ENCODE measurements at places on chromosomes 5 and 9. TPM values are rescaled to one million over a fixed set of nuclear protein-coding genes. Genes with fewer than 3 reads are reported as not detected.

GRCh38 chr9:77594963-77595362, 53.2 kb downstream of the GNA14 start:
- no peak for DNase-seq

GRCh38 chr9:136902259-136902821, 16.0 kb downstream of the TRAF2 start:
- peak; percentile 62 for DNase-seq

- no peak for DNase-seq
Observed at GRCh38 chr9:110555551-110556331, 23.8 kb downstream of the SVEP1 start.

GRCh38 chr9:99368341-99369326, 146.6 kb downstream of the SEC61B start:
- no peak for DNase-seq

- DNase-seq, result no peak
Observed at GRCh38 chr9:2335260-2335659, 286.3 kb upstream of the VLDLR start.

GRCh38 chr5:126274076-126274762, 149.0 kb upstream of the GRAMD2B start:
- no peak for DNase-seq

DNA sequence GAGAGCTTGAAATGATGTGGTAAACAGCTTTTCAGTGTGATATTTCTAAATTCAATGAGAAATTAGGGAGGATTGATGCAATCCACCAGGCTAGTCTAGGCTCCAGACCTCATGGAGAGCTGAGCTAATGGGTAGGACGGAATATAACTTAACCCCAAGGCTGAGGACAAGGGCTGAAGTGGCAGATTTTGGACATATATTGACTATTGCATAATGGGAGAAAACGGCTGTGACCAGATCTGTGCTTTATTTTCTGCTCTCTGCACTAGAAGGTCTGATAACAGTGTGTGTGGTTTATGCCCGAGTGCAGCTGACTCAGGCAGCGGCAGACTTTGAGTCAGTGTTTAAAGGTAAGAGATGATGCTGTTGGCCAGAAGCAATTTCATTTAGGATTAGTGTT, 70.6 kb downstream of the ACTBL2 start:
- DNase-seq, result no peak

DNA sequence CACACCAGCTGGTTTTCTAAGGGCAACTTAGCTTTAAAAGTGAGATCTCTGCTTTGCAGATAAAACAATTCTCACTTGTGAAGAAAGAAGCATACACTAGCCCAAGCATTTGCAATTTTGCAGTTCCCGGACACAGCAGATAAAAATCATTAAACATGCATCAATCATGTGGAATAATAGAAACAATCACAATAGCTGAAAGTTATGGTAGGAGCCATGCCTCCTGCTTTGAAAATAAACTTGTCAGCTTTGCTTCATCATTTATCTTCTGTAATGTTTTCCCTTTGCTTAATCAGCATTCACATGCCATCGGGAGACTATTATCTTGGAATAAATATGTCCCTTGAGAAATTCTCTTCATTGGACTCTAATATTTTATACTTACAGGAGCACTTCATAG, 60.3 kb upstream of the DAB2 start:
- no peak for DNase-seq

- no peak for DNase-seq
Observed at GRCh38 chr5:124605541-124605940, 140.9 kb downstream of the ZNF608 start.

DNA sequence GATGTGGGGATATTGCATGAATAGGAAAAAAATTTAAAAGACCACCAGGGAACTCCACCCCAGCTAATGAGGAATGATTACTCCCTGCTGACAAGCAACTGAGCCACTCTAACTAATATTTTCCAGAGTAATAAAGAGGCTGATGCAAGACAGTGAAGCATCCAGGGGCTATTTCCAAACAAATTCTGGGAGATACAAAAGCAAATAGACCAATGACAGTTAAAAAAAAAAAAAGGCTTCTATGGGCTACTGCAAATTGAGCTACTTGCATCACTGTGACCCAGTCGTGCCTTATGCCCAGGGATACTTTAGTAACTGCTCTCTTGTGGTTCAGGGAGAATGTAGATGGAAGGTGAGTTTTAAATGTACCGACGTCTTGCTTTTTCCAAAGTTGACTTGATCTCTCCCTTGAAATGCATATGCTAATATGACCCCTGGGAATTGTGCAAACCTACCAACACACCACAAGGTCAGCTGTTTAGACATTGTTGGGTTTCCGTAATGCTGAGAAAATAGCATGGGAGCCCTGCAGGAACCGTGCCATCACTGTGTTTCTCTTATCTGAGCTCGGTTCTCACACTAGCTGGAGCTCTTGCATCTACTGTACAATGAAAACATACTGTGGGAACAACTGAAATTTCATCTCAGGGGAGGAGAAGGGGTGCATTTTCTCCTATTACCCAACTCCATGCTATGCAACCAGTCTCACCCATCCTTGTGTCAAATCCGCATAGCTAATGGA, 250.6 kb upstream of the MAP3K1 start:
- no peak for DNase-seq

DNA sequence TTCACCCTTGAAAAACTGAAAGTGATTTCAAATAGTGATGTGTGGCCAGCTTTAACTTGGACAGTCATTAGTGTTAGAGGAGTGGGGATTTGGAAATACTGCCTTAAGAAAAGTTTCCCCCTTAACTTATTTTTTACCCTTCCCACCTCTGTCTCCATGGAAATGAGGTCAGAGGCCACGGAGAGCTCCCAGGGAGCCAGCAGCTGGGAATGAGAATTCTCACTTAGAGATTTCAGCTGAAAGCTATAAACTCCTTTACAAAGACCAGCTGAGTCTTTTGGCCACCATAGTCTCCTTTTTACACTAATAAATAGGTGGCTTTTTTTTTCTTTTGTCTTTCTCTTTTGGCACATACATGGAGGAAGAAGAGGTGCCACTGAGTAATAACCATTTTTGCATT, 45.7 kb upstream of the PIK3R1 start:
- no peak for DNase-seq

GRCh38 chr5:83434946-83435345, 36.6 kb upstream of the VCAN start:
- DNase-seq, result no peak

DNA sequence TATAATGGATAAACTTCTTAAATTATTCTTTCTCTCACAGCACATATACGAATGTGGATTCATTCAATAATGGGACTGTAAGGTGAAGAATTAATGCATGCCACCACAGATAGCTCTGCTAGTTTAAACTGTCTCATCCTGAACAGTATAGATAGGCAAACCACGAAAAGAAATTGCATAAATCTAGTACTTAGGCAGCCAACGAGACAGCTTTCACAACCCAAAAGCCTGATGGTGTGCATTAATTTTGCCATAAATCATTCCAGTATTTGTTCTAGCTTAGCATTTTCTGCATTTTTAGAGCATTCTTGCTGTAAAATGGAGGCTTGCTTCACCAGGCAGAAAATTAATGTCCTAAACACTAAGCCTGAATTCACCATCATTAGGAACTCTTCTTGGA, 834.2 kb upstream of the DMAC1 start:
- DNase-seq, result no peak

GRCh38 chr9:9961487-9961886, 651.3 kb downstream of the PTPRD start:
- no peak for DNase-seq

GRCh38 chr5:150320044-150320613, 17.4 kb upstream of the ARSI start:
- DNase-seq, result no peak

DNA sequence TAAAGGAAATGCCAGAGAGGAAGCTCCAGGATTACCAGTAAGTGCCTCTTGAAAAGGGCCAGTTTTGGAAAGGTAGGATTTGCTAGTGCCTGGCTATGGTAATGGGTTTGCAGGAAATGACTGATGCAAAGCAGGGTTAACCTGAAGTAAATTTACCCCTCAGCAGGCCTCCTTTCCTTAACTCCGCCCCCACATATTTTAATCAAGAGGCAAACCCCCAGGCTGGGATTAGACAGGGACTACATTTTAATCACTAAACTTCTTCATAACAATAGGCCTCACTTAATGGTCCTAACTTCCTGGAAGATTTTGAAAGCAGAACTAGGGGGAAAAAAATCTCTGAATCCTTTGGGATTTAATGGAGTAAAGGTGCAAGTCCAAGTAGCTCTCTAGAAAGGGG, 10.2 kb upstream of the SLC1A3 start:
- no peak for DNase-seq

DNA sequence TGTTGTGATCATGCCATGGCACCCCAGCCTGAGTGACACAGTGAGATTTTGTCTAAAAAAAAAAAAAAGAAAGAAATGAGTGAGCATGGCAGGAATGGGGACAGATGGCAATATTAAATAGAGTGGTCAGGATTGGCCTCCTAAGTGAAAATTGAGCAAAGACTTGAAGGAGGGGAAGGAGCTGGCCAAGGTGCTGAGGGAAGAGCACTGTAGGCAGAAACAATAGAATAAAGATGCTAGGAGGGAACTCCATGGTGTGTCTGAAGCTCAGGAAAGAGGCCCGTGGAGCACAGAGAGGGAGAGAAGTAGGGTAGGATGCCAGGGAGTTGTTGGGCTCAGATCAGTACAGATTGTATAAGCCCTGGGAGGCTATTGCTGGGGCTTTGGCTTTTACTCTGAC, 64.4 kb upstream of the PCAT7 start:
- DNase-seq, result no peak

DNA sequence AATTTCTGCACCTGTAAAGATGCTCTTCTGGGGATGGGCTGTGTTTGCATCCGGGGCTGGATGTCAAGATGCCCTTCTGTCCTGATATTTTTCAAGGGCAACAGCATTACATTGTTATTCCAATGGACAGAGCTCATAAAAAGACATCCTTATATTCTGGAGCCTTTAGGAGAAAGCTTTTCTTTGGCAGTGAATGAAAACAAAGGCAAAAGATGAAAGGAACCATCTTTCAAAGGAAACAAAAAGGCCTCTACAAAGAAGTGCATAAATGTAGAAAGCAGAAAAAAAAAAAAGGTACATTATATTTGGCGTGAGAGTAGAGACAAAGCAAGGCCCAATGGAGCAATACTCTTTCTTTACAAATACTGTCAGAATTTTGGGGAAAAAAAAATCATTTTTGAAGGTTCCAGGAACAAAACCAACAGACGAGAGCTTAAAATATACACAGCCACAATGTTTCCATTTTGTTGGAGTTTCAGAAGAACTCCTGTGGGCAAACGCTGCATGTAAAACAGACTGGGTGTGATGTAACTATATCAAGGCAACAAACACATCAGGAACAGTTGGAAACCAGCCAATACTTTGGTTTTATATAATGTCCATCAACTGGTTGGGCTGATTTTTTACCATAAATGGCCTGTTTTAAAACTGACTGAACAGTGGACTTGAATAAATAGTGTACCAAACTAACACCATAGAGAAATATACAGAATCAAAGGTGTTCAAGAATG, 885.6 kb upstream of the DMAC1 start:
- no peak for DNase-seq

- peak; percentile 35 for DNase-seq
Observed at GRCh38 chr9:126986506-126986951, 71.9 kb downstream of the RALGPS1 start.

DNA sequence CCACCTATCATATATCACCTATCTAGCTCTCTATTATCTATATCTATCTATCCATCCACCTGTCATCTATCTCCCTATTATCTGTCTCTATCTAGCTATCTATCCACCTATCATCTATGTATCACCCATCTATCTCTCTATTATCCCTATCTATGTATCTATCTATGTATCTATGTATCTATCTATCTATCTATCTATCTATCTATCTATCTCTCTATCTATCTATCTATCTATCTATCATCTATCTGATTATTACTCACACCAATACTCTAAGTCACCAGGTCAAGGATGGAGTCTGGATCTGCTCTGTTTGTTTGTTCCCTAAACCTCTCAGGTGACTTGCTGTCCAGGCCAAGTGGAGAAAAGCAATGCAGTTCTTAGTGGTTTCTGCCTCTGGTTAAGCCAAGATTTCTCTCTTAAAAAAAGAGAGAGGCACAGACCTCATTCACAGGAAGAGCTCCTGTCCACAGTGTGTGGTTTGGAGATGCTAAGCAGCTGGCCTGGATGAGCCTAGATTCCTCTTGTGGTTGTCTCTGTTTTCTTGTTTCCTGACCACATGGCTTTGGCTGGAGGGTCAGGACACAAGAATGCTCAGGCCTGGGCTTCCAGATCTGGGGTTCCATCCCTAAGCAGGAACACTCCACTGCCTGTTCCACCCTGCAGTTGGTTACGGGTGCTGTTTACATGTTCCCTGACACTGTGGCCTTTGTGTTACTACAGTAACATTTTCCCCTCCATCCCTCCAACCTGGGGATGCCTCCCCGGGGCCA, 133.4 kb downstream of the PHF2 start:
- no peak for DNase-seq

DNA sequence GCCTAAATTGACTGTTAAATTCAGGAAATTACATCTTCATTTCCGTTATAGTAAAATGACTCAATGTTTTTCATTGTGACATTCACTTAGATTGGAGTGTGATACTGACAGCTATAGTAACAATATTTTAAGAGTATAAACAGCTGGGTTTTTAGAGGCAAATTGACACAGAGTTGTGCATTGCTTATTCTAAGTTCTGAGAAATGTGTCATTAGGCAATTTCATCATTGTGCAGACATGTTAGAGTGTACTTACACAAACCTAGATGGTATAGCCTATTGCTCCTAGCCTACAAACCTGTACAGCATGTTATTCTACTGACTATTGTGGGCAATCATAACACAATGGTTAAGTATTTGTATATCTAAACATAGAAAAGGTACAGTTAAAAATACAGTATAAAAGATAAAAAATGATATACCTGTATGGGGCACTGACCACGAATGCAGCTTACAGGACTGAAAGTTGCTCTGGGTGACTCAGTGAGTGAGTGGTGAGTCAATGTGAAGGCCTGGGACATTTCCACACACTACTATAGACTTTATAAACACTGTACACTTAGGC, 132.7 kb downstream of the PDE4D start:
- no peak for DNase-seq

Gene DMRT3
- total RNA-seq, result not detected

Gene INSL6
- not detected for total RNA-seq

Gene SYNPO
- 0.28 TPM for total RNA-seq

Gene KCNT1
- total RNA-seq, result not detected

Gene GIN1
- 10.3 TPM for total RNA-seq

Gene TRAF1
- total RNA-seq, result 97.1 TPM

Gene BARHL1
- total RNA-seq, result not detected

Gene EQTN
- not detected for total RNA-seq

Gene SPATA31E1
- total RNA-seq, result not detected

Gene BHMT2
- not detected for total RNA-seq

Gene GABRA1
- not detected for total RNA-seq
